ENCODE measurements at places on chromosomes 6 and 20.

GRCh38 chr20:40959325-40960092 is 69.1 kb upstream of the TOP1 start:
- DNase-seq, result no peak

DNA sequence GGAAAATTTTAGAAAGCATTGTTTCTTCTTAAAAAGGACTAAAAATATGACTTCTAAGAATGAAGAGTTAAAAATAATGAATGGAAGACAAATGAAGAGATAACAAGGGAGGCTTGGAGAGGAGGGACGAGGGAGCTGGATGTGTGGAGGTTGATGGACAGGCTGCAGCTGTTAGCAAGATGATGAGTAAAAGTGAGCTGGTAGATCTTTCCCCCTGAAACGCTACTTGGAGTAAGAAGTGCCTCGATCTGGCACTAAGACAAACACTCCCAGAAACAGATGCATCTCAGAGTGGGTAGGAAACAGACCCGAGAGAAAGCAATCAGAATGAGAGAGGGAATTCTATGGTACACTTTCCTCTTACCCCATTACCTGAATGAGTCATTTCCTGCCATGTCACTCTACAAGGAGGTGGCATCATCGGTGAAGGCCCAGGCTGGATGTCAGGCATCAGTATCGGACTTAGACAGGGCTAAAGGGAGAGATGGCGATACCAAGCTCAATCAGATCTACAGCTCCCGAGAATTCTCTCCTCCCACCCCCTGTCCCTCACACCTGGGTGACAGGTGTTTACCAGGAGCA is 154.1 kb upstream of the BMP2 start:
- peak; percentile 96 for DNase-seq

- no peak for DNase-seq
These were observed 158.3 kb upstream of the RUNX2 start for GRCh38 chr6:45169815-45170214.

- peak; percentile 33 for DNase-seq
These were observed 113.6 kb upstream of the ID4 start for GRCh38 chr6:19723545-19723944.

DNA sequence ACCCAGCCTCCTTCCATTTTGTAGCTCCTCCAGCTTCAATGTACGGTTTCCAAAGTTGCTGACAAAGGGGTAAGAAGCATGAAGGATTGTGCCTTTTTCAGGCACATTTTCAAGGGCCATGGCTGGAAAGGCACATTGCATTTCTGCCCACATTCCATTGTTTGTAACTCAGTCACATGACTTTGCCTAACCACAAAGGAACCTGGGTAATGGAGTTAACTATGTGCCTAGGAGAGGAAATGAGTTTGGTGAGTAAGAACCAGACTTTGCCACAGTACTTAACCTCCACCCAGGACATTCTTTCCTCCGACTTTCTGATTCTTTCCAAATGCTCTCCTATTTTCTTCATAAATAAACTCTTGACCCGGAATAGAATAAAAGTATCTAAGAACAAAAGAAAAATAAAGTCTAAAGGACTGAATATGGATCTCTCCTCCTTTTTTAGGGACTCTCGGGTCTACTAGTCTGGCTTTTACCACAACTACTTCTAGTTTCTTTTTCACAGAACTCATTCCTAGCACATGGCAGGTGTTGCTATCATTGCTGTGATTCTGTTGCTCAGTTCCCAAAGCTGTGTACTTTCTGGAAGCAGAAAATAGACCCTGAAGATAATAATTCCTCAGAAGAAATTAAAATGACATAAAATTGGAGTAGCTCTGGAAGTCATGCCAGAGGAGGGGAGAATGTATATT is 81.5 kb upstream of the ISM1 start:
- DNase-seq, result no peak

DNA sequence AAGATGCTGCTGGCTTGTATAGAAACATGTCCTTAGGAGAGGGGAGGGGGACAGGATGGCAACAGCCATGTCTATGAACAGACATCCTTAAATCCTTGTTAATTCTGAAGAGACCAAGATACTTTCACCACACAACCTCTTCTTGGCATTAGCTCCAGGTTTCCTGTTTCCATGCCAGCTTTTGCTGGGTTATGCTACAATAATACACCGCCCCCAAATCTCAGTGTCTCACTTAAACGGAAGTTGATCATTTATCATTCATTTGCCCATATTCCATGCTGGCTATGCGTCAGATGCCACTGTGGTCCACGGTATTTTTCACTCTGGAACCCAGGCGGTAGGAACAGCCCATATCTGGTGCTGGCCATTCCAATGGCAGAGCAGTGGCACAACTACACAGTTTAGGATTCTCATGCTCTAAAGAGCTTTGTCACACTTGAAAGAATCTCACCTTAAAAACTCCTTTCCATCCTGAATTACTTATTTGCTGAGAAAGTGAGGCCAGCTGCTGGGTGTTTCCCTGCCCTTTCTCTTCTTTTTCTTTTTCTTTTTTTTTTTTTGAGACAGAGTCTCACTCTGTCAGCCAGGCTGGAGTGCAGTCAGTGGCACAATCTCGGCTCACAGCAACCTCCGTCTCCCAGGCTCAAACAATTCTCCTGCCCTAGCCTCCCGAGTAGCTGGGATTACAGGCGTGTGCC is 3.7 kb upstream of the RNASET2 start:
- no peak for DNase-seq

DNA sequence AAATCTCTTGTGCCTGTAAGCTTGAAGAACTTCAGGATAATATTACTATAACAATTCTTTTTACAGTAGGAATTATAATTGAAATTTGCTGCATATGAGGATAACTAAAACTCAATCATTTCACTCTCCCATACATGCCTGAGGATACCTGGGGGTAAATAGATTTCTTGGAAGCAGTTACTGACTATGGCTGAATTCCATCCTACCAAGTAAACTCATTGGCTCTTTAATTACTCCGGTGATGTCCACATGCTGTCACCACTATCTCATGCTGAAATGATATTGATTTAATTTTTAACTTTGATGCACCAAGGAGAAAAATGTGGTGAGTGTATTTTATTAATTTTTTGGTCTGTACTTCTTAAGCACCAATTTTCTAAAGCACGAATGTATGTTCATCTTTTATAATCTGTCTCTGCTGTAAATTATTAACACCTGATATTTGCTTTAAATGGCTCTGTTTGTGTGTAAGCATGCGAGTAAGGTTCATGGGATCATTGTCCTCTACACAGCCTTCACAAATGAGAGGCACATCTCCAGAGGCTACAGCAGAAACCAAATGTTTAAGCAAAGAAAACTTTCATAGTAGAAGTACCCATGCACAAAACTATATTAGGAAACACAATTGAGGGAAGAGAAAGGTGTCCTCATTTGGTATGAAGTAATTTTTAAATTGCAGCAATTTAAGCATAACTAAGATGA is 164.2 kb upstream of the POU3F2 start:
- peak; percentile 35 for DNase-seq

- peak; percentile 59 for DNase-seq
These were observed at the start of gene SYNGAP1 for GRCh38 chr6:33419580-33420490. Gene SYNGAP1, plus strand, starts transcription at chr6:33420065. Its CDS starts 200 bp downstream, at chr6:33420265.

DNA sequence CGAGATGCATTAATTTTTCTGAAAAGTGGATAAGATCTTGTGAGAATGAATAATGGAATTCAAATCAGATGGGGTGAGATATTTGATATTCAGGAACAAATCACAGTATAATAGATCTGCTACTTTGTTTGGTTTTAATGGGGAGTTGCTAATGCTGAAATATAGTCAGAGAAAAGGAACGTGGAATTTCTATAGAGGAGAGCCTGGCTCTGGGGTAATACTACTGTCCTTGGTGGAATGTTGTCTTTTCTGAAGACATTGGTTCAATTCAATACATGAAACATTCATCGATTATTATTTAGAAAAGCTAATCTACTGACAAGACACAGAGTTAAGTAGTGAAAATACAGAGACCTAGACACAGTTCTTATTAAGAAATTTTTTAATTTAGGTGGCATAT is 108.6 kb downstream of the ESR1 start:
- no peak for DNase-seq

- no peak for DNase-seq
These were observed 62.5 kb downstream of the BMP7 start for GRCh38 chr20:57203986-57204385.

DNA sequence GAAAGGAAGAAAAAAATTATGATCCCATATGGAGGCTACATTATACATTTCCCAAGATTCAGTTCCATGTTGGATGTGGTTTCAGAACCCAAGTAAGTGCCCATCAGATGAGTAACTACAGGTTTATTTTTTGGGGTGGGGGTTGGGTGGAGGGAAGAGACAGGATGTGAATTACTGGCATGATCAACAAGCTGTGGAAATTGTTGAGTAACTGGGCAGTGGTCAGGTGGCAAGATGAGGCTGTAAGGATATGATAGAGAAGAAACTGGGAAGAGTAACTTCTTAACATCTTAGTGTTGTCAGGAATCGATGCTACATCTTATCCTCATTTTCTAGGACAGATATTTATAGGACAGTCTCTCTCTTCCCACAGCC is 153.5 kb downstream of the CFAP61 start:
- no peak for DNase-seq

- peak; percentile 69 for DNase-seq
These were observed 2.7 kb upstream of the DTD1 start for GRCh38 chr20:18585134-18585533.

GRCh38 chr6:47810885-47811284 is 29.1 kb downstream of the OPN5 start:
- peak; percentile 35 for DNase-seq

- DNase-seq, result no peak
These were observed 53.9 kb downstream of the AFG1L start for GRCh38 chr6:108348655-108349349.
